Karpas-422 (cell line): ENCODE measurements at places on chromosomes 1 and 21. TPM values are rescaled to one million over a fixed set of nuclear protein-coding genes. Genes with fewer than 3 reads are reported as not detected.

The TSPAN2 gene
- not detected in 2 replicates for total RNA-seq

The HSD11B1 gene
- total RNA-seq: not detected in 2 replicates

The TRIM67 gene
- not detected in 2 replicates for total RNA-seq

The NTRK1 gene
- not detected in 2 replicates for total RNA-seq

The LENEP gene
- 2.6 TPM in 1 of 2 replicates, not detected in the other for total RNA-seq

The ACBD3 gene
- total RNA-seq: 20.6 and 25.2 TPM in 2 replicates

The FCER1A gene
- not detected in 2 replicates for total RNA-seq

DNA sequence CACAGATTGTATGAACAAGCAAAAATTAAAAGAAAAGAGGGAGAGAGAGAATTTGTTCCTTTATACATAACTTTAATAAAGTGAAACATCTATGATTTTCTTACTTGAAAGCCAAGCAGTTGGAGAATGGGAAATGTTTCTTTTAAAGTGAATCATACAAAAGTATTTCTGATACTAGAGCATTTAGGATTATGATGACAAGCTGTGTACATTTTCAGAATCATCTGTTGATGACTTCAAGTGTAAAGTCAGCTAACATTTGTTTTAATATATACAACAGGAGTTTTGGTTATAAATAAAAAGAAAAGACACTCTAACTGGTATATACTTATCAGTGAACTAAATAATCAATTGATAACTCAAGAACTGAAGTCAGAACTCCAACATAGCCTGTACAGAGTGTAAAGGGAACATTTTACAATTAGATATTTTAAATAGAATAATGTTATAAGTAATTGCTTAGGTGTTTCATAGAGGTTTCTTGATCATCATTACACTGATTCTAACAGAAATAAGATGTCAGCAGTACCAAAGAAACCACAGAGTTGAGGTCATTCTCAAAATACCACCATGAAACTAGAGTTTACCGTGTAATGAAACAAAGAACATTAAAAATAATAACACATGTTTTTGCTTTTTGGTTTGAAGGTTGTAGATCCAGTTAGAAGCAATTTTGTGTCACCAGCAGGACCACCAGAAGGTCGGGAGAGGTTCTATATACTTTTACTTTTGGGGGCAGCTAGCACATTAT, 103.4 kb downstream of the COL24A1 start:
- H3K36me3 ChIP-seq: no peaks in the 10 kb centered on the region
- no peak overlapping the region for H3K4me3 ChIP-seq
- no peak overlapping the region for H3K27ac ChIP-seq

GRCh38 chr1:15261155-15262002, 14.4 kb downstream of the FHAD1 start:
- no peak for DNase-seq
- no peak overlapping the region for H3K27ac ChIP-seq
- H3K27me3 ChIP-seq: no peaks in the 10 kb centered on the region
- H3K4me3 ChIP-seq: no peak overlapping the region
- H3K36me3 ChIP-seq: no peaks in the 10 kb centered on the region
